ENCODE measurements at places on chromosomes 4 and X.

GRCh38 chrX:24877854-24878650, 137.7 kb downstream of the ARX start:
- DNase-seq = no peak

DNA sequence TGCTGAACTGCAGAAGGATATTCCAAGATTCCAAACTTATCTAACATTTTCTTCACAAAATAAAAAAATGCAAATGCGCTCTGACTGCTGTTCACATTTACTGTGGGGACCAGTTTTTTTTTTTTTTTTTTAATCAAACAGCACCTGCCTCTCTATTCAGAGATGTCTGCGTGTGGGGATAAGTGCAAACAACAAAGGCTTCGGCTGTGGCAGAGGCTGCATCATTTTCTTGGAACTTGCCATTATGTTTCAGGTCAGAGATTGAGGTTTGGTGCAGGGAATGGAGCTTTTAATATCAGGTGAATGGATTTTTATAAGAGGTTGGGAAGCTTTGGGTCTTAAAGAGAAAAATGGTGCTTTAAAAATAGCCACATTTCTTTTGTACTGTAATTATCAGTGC, 78.2 kb upstream of the TET2 start:
- DNase-seq = no peak

- DNase-seq = no peak
These were observed 2068.9 kb downstream of the PCDH7 start for GRCh38 chr4:32789026-32789608.

DNA sequence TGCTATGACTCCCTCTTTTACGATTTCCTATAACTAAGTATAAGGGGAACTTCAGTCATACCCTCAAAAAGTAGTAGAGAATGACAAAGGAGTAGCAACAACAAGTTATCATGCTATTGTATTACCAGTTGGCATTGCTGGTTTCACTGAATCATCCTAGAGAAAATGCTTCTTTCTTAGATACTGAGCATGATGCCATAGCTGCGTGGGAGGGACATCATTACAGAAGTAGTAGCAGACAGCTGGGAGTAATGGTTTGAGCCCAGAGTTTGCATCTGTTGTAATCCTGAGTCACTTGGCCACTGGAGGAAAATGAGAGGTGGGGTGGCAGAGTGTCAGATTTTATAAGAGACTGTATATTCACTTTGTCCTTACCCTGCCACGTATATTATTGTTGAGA, 38.6 kb downstream of the MTMR1 start:
- DNase-seq = no peak

GRCh38 chrX:9890681-9891091, 76.5 kb upstream of the CLDN34 start:
- DNase-seq = no peak

GRCh38 chrX:21993265-21993664, 38.9 kb upstream of the PHEX start:
- no peak for DNase-seq

GRCh38 chr4:8721621-8722020, 129.1 kb downstream of the CPZ start:
- no peak for DNase-seq

DNA sequence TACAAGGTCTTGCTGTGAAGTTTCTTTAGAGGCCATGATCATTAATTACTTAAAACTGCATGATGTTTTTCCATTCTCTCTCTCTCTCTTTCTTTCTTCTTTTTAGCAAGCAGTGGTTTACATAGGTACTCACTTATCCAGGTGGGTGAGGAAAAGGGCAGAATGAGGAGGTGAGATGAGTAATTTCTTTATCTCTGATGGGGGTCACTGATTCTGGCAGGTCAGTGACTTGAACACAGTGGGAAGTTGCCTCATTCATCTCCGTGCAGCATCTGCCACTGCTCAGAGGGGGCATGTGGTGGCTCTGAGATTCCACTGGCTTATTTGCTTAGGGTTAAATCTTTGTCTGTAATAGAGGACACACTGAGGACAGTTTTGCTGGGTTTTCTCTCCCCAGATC, 62.6 kb downstream of the FAM114A1 start:
- DNase-seq = no peak

- no peak for DNase-seq
These were observed 117.2 kb downstream of the PDHA2 start for GRCh38 chr4:95957054-95957453.

GRCh38 chr4:42339935-42340406, 57.3 kb upstream of the SHISA3 start:
- DNase-seq = no peak

- no peak for DNase-seq
These were observed 595.0 kb upstream of the BOD1L1 start for GRCh38 chr4:14222377-14223029.

- DNase-seq = no peak
These were observed 37.0 kb downstream of the SH2D1A start for GRCh38 chrX:124383354-124383753.

- DNase-seq = no peak
These were observed 14.3 kb upstream of the PDZD4 start for GRCh38 chrX:153844509-153845082.

DNA sequence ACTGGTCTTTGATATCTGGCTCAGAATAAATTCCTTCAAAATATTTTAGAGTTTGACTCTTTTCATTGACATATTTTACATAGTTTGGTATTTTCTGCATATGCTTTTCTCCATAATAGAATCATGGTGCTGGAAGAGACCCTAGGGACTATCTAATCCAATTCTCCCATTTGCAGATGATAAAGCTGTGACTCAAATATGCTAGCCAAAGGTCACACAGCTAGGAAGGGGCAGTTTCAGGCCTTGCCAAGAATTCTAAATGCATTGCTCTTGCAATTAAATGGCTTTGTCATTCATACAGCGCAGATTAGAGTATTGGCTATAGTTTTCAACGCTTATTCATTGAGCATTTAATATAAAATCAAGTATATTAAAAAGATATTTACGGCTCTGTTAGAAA, 374.1 kb upstream of the RASGEF1B start:
- DNase-seq = no peak

DNA sequence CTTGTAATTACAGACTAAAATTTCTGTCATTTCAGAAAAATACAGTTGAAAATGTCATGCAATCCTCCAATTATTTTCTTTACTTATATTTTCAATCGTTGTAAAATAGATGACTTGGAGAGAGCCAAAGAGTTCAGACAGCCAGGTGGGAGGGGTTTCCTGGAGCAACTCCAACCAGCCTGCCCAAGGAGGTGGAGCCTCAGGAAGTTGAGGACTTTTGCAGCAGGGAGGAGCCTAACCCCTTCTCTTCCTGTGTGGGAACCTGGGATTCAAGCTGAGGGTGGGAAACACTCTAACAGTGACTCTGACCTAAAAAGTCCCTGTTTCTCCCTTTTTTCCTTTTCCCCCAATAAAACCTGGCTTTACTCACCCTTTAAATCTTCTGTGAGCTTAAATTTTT, 72.2 kb upstream of the GABRG1 start:
- no peak for DNase-seq

- no peak for DNase-seq
These were observed 7.8 kb downstream of the LDB2 start for GRCh38 chr4:16890651-16891050.

GRCh38 chr4:11420327-11420726, 8.4 kb downstream of the HS3ST1 start:
- DNase-seq = no peak

DNA sequence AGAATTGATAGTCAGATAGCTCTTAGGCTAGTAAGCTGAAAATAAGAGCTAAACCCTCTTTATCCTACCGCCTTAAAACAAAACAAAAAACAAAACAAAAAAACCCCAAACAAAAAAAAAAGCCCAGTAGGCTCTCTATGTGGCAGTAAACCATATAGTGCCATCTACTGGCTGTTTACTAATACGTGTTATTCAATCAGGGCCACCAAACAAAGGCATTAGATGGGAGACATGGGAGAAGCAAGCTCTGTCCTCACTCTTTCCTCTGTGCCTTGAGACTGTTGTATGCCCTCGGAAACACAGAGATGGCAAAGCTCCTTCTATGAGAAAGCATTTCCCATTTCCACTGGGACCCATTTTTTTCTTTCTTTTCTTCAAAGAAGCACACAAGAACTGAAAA, 148.8 kb upstream of the MID1 start:
- no peak for DNase-seq

DNA sequence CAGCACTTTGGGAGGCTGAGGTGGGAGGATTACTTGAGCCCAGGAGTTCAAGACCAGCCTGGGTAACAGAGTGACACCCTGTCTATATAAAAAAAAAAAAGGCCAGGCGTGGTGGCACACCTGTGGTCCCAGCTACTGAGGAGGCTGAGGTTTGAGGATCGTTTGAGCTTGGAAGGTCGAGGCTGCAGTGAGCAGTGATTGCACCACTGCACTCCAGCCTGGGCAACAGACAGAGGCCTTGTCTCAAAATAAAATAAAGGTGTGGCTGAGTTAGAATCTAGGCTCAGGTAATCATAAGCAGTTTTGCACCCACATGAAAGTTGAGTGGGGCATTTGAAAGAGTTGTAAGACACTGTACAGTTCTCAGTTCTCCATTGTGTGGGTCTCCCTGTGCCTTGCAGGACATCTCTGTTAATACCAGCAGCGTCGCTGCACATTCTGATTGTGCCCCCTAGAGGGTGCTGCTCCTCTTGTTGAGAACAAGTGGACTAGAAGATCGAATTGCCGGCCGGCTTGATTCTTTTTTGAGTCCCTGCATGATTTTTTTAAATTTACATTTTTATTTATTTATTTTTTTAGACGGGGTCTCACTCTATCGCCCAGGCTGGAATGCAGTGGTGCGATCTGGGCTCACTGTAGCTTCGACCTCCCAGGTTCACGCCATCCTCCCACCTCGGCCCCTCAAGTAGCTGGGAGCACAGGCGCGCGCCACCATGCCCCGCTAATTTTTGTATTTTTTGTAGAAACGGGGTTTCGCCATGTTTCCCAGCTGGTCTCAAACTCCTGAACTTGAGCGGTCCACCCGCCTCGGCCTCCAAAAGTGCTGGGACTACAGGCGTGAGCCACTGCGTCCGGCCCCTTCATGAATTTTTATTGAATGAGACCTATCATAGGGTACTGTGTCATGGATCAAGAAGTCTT, 73.6 kb upstream of the RBMX start:
- DNase-seq = no peak

GRCh38 chrX:135484641-135485289, 35.7 kb upstream of the INTS6L start:
- DNase-seq = no peak

DNA sequence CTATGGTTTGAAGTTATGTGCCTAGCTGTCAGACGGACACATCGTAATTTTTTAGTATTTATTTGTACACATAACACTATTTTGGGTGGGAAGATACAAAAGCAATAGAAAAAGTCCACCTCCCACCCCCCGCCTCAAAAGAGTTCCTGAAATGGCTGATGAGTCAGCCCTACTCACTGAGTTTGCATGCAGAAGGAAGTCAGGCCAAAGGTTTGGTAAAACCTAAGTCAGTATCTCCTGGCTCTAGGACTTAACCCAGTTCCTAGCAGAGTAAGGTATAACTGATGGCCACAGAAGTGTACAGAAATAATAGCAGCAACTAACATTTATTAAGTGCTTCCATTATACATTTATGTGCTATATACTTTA, 2.9 kb upstream of the KLHL2 start:
- no peak for DNase-seq

- no peak for DNase-seq
These were observed 8.2 kb downstream of the ODAPH start for GRCh38 chr4:75564023-75564422.

DNA sequence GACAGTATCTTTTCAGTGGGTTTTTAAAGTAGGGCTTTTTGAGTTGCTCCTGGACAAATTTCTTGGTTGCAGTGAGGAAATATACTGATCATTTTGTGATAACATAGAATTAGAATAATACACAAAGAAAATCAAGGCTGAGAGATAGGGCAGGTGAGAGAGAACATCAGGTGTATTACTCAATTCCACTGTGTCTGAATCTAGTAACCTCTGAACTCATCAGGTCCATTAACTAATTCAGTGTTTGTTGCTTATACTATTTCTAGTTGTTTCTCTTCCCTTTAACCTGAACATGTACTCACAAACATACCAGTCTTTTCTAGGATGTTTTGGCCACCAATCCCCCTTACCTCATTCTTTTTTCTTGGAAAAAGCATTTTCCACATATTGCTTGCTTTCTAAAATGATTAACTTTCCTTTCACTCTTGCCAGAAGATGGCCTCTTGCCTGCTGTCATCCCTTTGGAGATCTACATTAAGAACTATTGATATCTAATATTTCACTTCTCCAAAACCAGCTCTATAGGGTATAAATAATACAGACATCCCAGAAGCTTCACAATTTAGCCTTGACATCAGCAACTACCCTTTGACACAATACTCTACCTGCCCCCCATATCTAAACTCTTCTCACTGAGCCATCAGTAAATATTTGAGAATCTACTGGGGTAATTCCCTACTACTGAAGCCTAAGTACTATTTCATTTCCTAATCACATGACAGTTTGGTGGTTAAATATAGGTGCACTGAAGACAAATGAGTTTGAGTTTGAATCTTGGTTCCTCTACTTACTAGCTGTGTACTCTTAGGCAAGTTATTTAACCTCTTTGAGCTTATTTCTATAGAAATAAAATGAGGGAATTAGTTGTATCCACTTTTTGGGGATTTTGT, 470.8 kb upstream of the IGFBP7 start:
- no peak for DNase-seq

DNA sequence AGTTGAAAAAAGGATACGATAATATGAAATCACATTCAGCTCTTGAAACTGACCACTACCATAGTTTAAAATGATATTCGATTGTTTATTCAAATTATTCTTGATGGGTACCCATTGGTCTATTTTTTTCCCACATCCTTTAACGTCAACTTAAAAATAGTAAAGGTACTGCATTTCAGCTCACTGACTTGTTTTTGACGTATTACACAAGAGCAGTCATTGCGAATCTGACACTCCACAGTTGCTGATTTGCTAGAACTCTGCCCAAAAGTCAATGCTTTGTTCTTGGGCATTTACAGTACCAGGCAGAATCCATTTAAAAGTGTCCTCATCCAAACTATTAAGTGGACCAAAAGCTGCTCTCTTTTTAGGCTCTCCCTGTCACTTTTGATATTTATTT, 1.2 kb upstream of the PDS5A start:
- no peak for DNase-seq

DNA sequence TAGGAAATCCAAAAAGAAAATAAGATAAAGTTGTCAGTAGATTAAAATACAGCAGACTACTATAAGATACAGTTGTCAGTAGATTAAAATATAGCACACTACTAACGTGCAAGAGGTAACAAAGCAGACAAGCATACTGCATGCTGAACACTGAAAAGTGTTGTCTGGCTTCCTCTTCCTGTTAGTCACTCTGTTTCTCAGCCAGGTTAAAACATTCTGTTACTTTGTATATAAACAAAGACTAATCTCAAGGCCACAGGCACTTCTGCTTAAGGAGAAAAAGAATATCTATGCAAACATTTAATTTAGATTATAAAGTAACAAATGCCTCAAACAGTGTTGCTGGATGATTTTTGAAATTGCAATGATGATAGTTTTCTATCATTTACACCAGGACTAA, 41.0 kb upstream of the SCD5 start:
- DNase-seq = no peak

Data from stimulated activated CD8-positive, alpha-beta memory T cell treated with anti-CD3 and anti-CD28 coated beads, Interleukin-15, amount 100 ng/mL, for 1 hour (primary cell).